ENCODE measurements at places on chromosomes 1 and 21.

DNA sequence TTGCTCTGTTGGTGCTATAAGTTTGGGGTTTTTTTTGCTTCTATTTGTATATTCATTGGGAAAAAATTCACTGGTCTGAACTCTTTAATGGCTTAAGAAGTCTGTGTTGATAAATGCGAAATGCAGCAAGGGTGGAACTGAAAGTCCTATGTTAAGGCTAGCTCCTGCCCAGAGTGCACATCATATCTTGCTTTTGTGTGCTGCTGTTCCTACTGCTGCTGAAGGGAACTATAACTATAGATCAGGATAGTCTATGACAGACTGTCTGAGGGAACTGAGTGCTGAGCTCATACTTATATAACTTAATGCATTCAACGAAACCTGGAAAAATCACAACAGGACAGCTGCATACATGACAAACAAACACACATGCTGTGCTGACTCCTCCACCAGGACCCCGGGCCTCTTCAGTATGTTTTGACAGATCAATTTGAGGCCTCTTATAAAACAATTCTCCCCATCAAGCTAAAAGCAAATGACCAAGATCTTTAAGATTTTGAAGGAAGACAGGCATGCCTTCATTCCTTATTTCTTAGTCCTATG, 1031.5 kb upstream of the ADGRL2 start:
- no peak for DNase-seq

GRCh38 chr1:181493885-181494284, 10.6 kb downstream of the CACNA1E start:
- DNase-seq: no peak

- peak; percentile 62 for DNase-seq
Measured at GRCh38 chr1:201020721-201021629, 2.5 kb downstream of the KIF21B start.

DNA sequence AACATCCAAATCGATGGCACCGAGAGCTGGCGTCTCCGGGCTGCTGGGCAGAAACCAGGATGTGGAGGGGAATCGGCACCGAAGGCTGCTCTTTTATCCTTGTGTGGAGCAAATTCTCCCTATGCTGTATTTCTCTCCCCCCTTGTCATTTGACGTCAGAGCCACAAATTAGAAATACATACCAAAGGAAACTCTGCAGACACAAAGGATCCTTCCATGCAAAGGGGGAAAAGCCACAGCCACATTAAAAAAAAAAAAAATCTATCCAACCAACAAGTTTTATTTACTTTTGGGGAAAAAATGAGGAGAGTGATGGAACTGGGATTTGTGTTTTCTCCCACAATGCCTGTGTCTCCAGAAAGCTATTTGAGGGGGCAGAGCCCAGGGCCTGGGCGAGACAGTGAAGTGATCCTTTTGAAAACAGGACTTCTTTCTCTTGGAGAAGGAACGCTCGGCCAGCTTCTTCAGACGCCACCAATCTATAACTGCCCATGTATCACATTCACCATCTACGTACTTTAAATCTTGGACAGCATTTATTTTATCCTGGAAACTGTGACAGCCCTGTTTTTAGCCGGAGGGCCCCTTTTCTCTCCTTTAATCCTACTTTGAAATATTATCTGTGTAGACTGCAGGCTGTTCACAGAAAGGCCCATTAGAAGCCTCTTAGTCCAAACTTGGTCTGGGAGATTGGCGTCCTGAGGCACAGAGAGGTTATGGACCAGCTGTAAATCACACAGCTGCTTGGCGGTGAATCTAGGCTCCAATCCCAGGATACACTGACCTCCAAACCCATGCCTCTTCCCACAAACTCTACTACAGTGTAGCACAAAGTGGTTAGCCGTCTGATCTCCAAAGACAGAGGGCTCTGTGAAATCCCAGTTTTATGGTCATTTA, 4.5 kb downstream of the KANK4 start:
- no peak for DNase-seq

DNA sequence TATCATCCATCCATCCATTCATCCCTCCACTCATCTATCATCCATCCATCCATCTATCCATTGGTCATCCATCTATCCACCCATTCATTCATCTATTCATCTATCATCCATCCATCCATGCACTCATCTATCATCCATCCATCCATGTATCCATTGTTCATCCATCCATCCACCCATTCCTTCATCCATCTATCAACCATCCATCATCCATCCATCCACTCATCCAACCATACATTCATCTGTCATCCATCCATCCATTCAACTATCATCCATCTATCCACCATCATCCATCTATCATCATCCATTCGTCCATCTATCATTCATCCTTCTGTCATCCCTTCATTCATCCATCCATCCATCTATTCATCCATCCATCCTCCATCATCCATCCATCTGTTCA, 61.1 kb downstream of the UMODL1 start:
- no peak for DNase-seq

- DNase-seq: peak; percentile 84
Measured at GRCh38 chr1:179591592-179592580, at the start of gene TDRD5. TDRD5 (plus strand) TSS chr1:179591832; CDS start chr1:179592616, 784 bp downstream.

GRCh38 chr1:208242146-208242545, 2.0 kb downstream of the PLXNA2 start:
- DNase-seq: no peak

- DNase-seq: peak; percentile 65
Measured at GRCh38 chr21:44858791-44859190, 14.7 kb downstream of the PTTG1IP start.

- no peak for DNase-seq
Measured at GRCh38 chr1:151801310-151801820, 3.9 kb downstream of the LINGO4 start.

DNA sequence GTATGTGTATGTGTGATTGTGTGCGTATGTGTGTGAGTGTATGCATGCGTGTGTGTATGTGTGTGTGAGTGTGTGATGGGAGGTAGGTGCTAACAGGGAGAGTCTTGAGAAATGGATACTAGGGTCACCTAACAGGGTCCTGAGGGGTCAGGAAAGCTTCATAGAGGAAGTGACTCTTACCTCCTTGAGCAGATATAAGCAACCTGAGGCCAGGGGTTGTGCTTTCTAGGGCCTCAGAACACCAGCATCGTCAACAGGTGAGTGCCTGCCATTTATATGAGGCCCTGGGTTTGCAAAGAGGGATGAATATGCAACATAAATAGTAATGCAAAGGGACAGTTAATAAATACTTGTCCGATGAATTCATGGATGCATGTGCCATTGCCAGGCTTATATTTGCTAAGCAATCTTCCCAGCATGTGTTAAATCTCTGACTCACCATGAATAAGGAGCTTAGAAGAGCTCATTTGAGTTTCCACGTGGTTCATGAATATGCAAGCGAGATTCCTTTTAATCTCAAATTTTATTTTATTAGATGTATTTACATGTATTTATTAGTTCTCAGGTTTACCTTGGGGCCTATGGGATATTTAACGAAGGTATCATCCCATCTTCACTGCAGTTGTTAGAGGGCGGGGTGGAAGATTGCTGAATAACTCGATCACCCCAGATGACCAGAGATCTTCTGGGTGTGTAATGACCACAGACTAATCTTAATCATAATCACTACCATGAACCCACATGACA, 438.3 kb downstream of the CAMTA1 start:
- no peak for DNase-seq

GRCh38 chr1:47424336-47424982, 8.4 kb downstream of the FOXE3 start:
- DNase-seq: no peak

- no peak for DNase-seq
Measured at GRCh38 chr1:94719926-94720793, 100.0 kb upstream of the SLC44A3 start.

DNA sequence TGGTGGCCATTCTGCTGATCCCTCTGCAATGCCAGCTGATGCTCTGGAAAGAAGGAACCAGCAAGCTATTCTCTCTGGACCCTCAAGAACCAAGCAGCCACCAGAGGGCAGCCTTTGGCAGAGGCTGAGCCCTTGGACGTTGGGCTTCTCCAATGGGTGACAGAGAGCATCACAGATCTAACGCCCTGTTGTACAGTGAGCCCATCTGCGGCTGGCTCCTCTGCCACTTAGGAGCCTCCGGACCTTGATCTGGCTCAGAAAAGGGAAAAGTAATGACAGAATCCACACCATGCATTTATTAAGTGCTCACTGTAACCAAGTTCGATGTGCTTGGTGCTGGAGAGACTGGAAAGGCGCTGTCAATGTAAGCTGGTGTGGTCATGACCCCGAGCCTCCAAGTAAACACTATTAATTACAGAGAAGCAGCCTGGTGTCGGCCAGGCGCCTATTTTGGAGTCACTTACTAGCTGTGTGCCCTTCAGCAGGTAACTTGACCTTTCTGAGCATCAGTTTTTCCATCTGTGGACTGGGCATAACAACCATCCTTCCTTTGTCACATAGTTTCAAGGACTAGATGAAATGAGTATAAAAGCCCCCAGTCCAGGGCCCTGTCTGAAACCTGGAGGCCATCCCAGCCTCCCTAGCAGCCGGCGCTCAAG, 34.9 kb downstream of the ECE1 start:
- DNase-seq: peak; percentile 96

DNA sequence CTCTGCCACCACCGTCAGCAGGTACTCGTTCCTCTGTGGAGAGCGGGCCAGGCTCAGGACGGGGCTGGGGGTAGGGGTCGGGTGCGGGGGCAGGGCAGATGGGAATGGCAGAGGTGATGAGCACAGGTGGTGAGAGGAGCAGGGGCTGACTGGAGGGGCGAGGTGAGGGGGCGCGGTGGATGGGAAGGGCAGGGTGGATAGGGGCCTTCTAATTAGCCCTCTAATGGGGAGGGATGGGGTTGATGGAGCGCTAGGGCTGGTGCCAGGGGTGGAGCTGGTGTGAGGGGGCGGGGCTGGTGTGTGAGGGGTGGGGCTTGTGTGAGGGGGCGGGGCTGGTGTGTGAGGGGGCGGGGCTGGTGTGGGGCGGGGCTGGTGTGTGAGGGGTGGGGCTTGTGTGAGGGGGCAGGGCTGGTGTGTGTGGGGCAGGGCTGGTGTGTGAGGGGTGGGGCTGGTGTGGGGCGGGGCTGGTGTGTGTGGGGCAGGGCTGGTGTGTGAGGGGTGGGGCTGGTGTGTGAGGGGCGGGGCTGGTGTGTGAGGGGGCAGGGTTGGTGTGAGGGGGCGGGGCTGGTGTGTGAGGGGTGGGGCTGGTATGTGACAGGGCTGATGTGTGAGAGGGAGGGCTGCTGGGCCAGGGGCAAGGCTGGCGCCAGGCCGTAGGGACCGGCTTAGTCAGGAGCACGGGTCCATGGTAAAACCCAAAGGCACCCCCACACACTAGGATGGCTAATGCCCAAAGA, 5.9 kb downstream of the KRTAP10-1 start:
- peak; percentile 4 for DNase-seq

GRCh38 chr21:36479415-36480402, at the start of gene CLDN14:
CLDN14 (minus strand) TSS chr21:36480122; CDS start chr21:36461695, 18,427 bp downstream.
- DNase-seq: no peak

- DNase-seq: no peak
Measured at GRCh38 chr1:178254433-178254832, 160.5 kb downstream of the RASAL2 start.

- no peak for DNase-seq
Measured at GRCh38 chr1:156705321-156705917, at the start of gene CRABP2. CRABP2 (minus strand) TSS chr1:156705583; CDS start chr1:156705446, 137 bp downstream.

DNA sequence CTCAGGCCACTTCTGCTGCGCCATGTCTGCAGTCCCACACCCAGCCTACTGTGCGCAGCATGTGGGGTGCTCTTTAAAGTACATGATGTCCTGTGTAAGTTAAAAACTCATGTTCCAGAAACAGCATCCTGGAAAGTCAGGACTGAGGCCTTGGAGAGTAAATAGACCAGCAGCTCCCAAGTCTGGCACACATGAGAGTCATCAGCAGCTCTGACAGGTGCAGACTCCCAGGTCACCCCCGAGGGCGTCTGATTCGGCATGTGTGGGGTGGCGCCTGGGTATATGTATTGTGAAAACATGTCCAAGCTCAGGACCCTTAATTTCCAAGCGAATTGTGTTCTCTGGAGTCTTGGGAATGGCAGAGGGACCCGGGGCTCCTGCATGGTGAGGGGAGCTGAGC, 120.1 kb upstream of the RUNX3 start:
- no peak for DNase-seq

GRCh38 chr1:229303855-229304254, 32.9 kb downstream of the RAB4A start:
- no peak for DNase-seq

DNA sequence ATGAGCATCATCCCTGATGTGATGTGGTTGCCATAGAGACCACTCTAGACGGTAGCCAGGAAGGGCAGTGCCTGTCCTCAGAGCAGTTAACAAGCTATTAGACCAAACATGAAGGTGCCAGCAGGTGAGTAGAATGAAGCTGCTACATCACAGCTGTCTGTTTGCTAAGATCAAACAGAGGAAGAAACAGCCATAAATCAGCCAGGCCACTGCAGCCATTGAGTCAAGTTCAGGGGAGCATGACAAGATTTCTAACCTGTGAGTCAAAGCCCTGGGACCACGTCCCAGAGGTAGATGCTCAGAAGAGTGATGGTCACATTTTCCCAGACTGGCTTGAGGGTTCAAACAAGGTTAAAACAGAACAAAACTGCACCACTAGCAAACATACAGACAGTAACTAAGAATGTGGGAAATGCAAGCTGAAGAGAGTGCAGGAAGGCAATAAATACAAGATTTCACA, 450.6 kb upstream of the DAB1 start:
- DNase-seq: no peak

GRCh38 chr1:92961896-92962752, 862 bp upstream of the DIPK1A start:
- peak; percentile 23 for DNase-seq

- no peak for DNase-seq
Measured at GRCh38 chr21:44615911-44616590, 4.2 kb downstream of the KRTAP10-8 start.

GRCh38 chr1:230684146-230684545, 29.8 kb downstream of the AGT start:
- DNase-seq: no peak

- no peak for DNase-seq
Measured at GRCh38 chr1:91736715-91737615, 149.0 kb downstream of the TGFBR3 start.

- no peak for DNase-seq
Measured at GRCh38 chr1:3940081-3940753, 40.1 kb upstream of the C1orf174 start.

DNA sequence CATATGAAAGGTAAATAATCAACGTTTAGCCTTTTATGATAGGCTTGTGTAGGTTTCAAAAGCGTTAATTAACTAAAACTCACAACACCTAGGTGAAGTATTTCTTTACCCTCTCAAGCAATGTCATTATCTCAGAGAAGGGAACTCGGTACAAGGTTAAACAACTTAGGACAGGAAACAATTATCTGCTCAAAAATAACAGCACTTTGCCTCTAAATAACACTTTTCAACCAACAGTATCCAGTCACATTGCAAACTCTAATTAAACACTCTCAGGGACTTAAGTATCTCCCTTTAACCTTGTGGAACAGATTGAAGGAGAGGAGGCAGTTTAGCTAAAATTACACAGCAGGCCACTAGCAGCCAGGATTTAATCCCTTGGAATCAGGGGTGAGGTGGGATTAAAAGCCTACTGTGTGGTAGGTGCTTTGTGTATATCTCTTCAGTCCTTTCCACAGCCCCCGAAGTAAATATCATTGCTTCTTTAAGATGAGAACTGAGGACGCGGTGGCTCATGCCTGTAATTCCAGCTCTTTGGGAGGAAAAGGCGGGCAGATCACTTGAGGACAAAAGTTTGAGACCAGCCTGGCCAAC, 5.2 kb upstream of the AKNAD1 start:
- DNase-seq: no peak
